Transverse colon (tissue), 4 donors: ENCODE measurements at places on chromosomes 13 and 19. TPM values are rescaled to one million over a fixed set of nuclear protein-coding genes. Genes with fewer than 3 reads are reported as not detected.

Gene CA11
- total RNA-seq = not detected

Gene ZNF543
- 5.4 TPM for total RNA-seq

GRCh38 chr13:99558570-99559180 is 57.4 kb downstream of the TM9SF2 start:
- no peak for DNase-seq

- DNase-seq = peak; percentile 12
Measured at GRCh38 chr13:32309312-32310133, 5.6 kb downstream of the ZAR1L start.

Gene KCNC3
- 0.64 TPM for total RNA-seq

GRCh38 chr19:18737954-18738351 is 53.2 kb downstream of the COMP start:
- DNase-seq = no peak

Gene SLC1A6
- not detected for total RNA-seq

DNA sequence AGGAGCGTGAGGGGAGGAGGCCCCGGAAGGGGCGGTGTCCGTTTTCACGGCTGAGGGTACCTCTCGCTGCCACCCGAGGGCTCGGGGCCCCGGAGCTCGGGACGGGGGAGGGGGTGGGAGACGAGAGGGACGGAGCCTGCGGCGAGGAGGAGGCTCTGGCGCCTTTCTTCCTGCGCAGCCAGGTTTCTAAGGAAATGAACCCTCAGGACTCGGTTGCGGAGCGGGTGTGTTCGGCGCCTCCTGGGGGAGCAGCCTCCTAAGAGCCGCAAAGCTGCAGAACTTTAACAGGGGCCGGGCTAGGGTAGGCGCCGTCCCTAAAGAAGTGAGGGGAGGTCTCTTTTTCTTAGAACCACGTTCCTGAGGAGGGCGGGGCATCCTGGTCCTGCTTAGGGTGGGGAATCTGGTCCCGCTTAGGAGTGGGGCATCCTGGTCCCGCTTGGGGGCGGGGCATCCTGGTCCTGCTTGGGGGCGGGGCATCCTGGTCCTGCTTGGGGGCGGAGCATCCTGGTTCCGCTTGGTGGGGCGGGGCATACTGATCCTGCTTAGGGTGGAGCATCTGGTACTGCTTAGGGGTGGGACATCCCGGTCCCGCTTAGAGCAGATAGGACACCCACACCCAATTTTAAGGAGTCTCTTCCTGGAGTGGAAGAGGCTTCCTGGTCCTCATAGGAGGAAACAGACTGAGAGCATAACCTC is 6.2 kb downstream of the SYT5 start:
- peak; percentile 61 for DNase-seq

Gene EPN1
- total RNA-seq = 242 TPM
